Dermis microvascular lymphatic vessel endothelial cell (primary cell): ENCODE measurements at places on chromosomes 3 and 15. TPM values are rescaled to one million over a fixed set of nuclear protein-coding genes. Genes with fewer than 3 reads are reported as not detected.

GOLGA8S gene
- 0.13 TPM in 1 of 2 replicates, not detected in the other for total RNA-seq

EBLN2 gene
- total RNA-seq = 2.9 and 3.0 TPM in 2 replicates

PRR20G gene
- total RNA-seq = not detected in 2 replicates

DNASE1L3 gene
- total RNA-seq = 3.0 and 6.4 TPM in 2 replicates

TBC1D5 gene
- 50.8 and 52.8 TPM in 2 replicates for total RNA-seq

MAGI1 gene
- 49.0 and 80.4 TPM in 2 replicates for total RNA-seq

APOD gene
- total RNA-seq = 12.9 and 14.5 TPM in 2 replicates

KIF23 gene
- 9.1 and 20.4 TPM in 2 replicates for total RNA-seq

RLBP1 gene
- not detected in 2 replicates for total RNA-seq

SNX22 gene
- total RNA-seq = under 0.01 TPM in 2 replicates

PDIA5 gene
- total RNA-seq = 67.3 and 82.4 TPM in 2 replicates

SPSB4 gene
- under 0.01 TPM in 2 replicates for total RNA-seq

SIDT1 gene
- under 0.01 TPM in 1 of 2 replicates, not detected in the other for total RNA-seq

CELSR3 gene
- total RNA-seq = 0.13 and 0.25 TPM in 2 replicates

WWTR1 gene
- 94.6 and 213 TPM in 2 replicates for total RNA-seq

ARRDC4 gene
- total RNA-seq = 0.90 and 1.6 TPM in 2 replicates

IL5RA gene
- not detected in 2 replicates for total RNA-seq

ANKUB1 gene
- under 0.01 TPM in 1 of 2 replicates, not detected in the other for total RNA-seq

CAMKV gene
- not detected in 2 replicates for total RNA-seq

SERP1 gene
- total RNA-seq = 97.2 and 130 TPM in 2 replicates

SLC12A1 gene
- not detected in 2 replicates for total RNA-seq

C15orf61 gene
- 1.3 and 1.5 TPM in 2 replicates for total RNA-seq

SENP7 gene
- 8.1 and 13.9 TPM in 2 replicates for total RNA-seq

NMB gene
- 6.0 and 7.6 TPM in 2 replicates for total RNA-seq

RNU5B-1 gene
- not detected in 2 replicates for total RNA-seq

PAQR5 gene
- total RNA-seq = not detected in 2 replicates

SCAMP5 gene
- total RNA-seq = 13.1 and 18.1 TPM in 2 replicates

CCDC39 gene
- under 0.01 TPM in 2 replicates for total RNA-seq

HCLS1 gene
- 17.3 and 19.8 TPM in 2 replicates for total RNA-seq

AGTR1 gene
- not detected in 2 replicates for total RNA-seq

DENND4A gene
- total RNA-seq = 18.6 and 24.0 TPM in 2 replicates

ACTRT3 gene
- total RNA-seq = 1.7 and 2.0 TPM in 2 replicates

SNUPN gene
- total RNA-seq = 14.0 and 15.2 TPM in 2 replicates

ST8SIA2 gene
- total RNA-seq = 0.13 and 0.25 TPM in 2 replicates

TTLL13 gene
- total RNA-seq = under 0.01 and 0.13 TPM in 2 replicates

FNDC3B gene
- 71.8 and 101 TPM in 2 replicates for total RNA-seq

CCDC80 gene
- 9.7 and 13.0 TPM in 2 replicates for total RNA-seq

HRH1 gene
- 2.3 and 2.7 TPM in 2 replicates for total RNA-seq

B3GNT5 gene
- total RNA-seq = 25.2 and 36.5 TPM in 2 replicates

AHSG gene
- total RNA-seq = under 0.01 TPM in 1 of 2 replicates, not detected in the other

CD200R1 gene
- not detected in 2 replicates for total RNA-seq

AMT gene
- 0.26 and 0.51 TPM in 2 replicates for total RNA-seq

GP9 gene
- not detected in 2 replicates for total RNA-seq

MAGEL2 gene
- total RNA-seq = not detected in 2 replicates

PSTPIP1 gene
- total RNA-seq = 0.13 and 0.25 TPM in 2 replicates

TRIM42 gene
- total RNA-seq = not detected in 2 replicates

ALCAM gene
- 28.4 and 45.2 TPM in 2 replicates for total RNA-seq

PLSCR2 gene
- total RNA-seq = 0.13 TPM in 1 of 2 replicates, not detected in the other

PLA2G4E gene
- not detected in 2 replicates for total RNA-seq

TMEM212 gene
- total RNA-seq = not detected in 2 replicates

FAIM gene
- total RNA-seq = 4.4 and 5.3 TPM in 2 replicates

ERICH6 gene
- under 0.01 TPM in 2 replicates for total RNA-seq
